Aorta (tissue), 5 donors: ENCODE measurements at places on chromosomes 11 and 22. TPM values are rescaled to one million over a fixed set of nuclear protein-coding genes. Genes with fewer than 3 reads are reported as not detected.

The USP2 gene
- 3.0 TPM for total RNA-seq

The ADAMTS8 gene
- total RNA-seq: 64.9 TPM

The KCTD14 gene
- 2.0 TPM for total RNA-seq

The ALDH3B1 gene
- 10.9 TPM for total RNA-seq
